NCI-H446 (cell line): ENCODE measurements at places on chromosomes 16 and 17.

DNA sequence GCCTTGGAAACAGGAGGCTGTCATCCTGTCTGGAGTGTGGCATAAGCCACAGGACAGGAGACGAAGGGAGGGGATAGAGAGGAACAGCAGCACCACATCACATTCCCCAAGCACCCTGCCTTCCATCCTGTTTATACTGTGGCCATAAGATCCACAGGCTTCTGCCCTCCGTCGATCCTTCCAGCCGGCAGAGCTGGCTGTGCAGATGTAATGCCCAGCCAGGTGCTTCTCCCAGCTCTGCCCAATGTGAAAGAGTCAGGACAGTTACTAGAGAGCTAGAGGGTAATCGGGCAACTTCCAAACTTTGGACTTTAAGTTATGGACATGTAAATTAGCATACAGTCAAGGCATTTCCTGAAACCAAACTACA, 368.4 kb downstream of the SOX9 start:
- no peak for DNase-seq

GRCh38 chr16:24921229-24921628, 75.5 kb downstream of the SLC5A11 start:
- DNase-seq, result no peak

DNA sequence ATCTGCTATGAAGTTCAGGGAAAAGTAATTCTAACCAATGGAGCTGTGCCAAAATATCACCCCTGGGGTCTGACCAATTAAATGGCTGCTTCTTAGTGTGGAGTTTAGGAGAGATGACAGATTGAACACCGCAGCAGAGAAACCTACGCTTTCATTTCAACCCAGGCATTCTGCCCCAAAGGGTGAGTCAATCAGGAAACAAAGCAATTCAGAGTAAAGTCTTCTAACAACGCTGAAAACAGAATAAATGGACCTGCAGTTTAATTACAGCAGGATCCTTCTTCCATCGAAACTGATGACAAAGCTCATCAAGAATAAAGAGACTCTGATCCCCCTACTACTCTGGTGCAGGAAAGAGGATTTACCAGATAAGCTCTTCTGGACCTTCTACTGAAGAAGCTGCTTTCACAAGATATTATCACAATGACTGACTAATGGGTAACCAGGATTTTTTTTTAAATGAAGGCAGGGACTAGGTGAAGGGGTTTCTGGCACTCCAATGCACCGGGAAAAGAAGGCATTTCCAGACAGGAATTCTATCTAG, 16.7 kb downstream of the RFFL start:
- DNase-seq, result peak; percentile 36

- no peak for DNase-seq
Measured at GRCh38 chr17:77433385-77434135, 292.8 kb downstream of the SEC14L1 start.

DNA sequence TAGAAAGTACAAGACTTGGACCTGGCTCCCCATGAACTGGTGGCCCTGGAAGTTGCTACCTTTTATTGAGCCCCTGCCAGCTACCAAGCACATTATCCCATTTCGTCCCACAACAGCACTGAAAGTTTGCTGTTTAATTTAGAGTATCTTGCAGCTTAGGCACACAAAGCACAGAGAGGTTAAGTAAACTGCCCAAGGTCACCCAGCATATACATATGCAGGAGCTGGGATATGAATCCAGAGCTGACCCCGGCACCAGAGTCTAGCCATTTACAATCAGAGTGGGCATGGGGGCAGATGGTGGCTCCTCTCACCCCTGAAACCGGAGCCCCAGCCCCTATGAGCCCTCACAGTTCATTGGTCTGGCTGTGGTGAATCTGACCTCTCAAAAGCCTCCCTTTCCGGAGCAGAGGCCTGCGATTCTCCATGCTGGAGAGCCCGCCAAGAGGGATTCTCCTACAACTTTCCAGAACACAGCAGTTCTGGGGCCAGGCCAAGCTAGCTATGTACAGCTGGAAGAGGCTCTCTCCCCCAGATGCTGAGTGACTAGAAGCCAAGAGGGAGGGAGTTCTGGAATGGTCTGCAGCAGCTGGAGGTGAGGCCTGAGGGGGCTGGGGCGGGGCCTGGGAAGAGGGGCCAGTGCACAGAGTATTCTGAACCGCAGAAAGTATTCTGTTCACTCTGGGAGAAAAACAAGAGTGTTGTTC, 58.3 kb downstream of the SREBF1 start:
- no peak for DNase-seq

GRCh38 chr17:73240561-73240960, 21.1 kb downstream of the CPSF4L start:
- no peak for DNase-seq

DNA sequence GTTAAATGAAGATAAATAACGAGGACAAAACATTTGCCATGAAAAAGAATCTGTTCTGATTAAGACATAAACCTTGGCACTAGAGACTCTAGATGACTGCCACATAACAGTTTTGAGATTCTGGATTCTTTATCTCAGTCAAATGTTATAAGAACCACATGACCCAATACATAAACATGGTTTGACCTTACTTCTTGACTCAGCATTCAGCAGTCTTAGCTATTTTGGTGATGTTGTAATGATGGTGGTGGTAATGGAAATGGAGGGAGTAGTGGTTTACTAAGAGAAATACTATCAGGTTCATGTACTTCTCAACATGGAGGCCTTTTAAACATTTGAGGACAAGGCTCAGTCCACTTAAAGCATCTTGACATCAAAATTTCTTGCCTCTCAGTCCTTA, 925.4 kb downstream of the CDH11 start:
- no peak for DNase-seq

- no peak for DNase-seq
Measured at GRCh38 chr16:69532641-69533455, 32.9 kb upstream of the NFAT5 start.

- no peak for DNase-seq
Measured at GRCh38 chr17:83013779-83014117, 65.7 kb upstream of the METRNL start.

DNA sequence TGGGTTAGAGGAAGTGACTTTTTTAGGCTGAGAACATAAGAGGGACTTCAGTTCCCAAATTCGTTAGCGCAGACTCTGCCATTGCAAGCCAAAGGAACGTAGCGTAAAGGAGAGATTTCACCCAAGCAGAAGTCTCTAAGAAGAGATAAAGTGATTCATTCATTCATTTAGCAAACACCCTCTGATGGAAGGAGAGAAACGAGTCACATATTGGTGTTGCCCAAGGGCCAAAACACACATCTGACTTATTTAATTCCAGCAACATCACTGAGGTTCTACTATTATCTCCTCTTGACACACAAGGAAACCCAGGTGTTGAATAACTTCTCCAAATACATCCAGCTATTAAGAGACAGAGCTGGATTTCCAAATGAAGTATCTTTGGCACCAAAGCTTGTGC, 85.7 kb upstream of the CACNG3 start:
- DNase-seq, result no peak

- DNase-seq, result no peak
Measured at GRCh38 chr17:82560802-82561428, 41.4 kb downstream of the FOXK2 start.

- DNase-seq, result no peak
Measured at GRCh38 chr17:19645734-19646201, 2.8 kb upstream of the ALDH3A2 start.

GRCh38 chr16:48287239-48287638, 39.9 kb upstream of the ABCC11 start:
- DNase-seq, result no peak

DNA sequence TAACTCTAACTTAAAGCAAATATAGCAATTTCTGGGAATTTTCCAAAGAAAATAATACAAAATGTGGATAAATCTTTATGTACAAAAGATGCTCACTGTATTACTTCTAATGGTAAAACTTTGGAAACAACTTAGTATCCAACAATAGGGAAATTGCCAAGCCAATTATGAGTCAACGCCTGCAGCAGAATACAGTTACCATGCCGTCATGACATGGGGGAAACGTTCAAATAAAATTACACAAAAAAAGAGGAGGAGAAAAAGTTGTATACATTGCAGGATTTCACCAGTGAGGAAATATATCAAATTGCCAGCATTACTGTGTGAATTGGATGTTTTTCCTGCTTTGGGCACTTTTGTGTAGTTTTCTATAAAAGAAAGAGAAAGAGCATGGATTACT, 469.6 kb downstream of the SOX9 start:
- DNase-seq, result no peak

- DNase-seq, result no peak
Measured at GRCh38 chr17:48494335-48494734, 36.5 kb downstream of the HOXB1 start.

GRCh38 chr17:35094902-35095301, 24.8 kb downstream of the RAD51D start:
- no peak for DNase-seq

- DNase-seq, result peak; percentile 60
Measured at GRCh38 chr16:66741169-66741900, 10.1 kb downstream of the DYNC1LI2 start.

DNA sequence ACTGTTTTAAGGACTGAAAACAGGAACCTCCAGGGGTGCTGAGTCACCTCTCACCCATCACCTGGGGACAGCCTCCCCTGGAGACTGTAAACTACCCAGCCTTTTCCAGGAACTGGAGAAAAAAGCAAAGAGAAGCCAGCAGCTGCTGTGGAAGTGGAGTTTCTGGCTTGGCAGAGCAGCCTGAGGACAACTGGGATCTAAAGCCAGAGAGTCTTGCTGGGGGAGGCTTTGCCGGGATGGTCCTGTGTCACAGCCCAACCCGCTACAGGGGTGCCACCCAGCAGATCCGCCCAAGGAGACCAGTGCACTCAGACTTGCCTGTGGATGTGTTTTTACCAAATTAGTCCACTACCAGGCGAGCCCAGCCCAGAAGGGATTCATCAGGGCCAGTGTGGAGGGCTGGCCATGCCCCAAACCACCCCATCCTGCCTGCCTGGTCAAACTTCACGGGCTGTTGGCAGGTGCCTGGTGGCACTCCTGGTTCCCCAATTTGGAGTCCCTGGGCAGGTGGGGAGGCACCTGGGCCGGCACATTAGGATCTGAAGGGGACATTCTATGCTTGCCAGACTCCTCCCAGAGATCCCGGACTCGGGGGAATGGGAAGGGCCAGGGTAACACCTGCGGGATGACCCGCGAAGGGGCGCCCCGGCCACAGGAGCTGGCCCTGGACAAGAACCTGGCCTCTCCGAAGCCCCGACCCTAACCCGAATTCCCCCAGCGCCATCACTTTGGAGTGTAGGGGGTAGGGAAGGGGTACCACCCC, 771 bp downstream of the MSRB1 start:
- DNase-seq, result no peak

- DNase-seq, result no peak
Measured at GRCh38 chr17:37088913-37089312, 140.2 kb downstream of the AATF start.

GRCh38 chr16:21628772-21629171, 23.6 kb downstream of the IGSF6 start:
- no peak for DNase-seq

DNA sequence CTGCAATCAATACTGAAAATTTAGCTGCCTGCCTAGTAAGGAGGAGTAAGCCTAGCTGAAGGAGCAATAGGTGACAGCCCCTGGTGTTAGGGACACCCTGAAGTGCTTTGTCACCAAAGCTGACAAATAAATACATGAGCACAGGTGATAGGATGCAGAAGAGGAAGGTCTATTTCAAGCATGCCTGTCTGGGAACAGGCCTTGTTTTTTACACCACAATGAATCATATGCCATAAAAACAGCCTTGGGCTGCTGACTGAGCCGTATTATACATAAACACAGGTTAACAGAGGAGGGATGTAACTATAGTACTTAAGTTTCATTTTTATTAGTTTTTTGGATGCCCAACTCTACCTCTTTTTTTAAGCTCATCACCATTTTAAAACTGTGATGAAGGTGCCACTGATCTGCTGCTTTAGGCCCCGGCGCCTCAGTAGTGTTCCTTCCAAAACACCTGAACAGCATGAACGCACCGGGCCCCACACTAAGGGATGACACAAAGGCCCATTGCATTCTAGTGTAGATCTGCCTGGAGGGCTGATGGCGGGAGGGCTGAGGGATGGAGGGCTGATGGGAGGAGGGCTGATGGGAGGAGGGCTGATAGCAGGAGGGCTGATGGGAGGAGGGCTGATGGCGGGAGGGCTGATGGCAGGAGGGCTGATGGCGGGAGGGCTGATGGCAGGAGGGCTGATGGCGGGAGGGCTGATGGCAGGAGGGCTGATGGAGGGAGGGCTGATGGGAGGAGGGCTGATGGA, 150.3 kb downstream of the AATF start:
- no peak for DNase-seq

DNA sequence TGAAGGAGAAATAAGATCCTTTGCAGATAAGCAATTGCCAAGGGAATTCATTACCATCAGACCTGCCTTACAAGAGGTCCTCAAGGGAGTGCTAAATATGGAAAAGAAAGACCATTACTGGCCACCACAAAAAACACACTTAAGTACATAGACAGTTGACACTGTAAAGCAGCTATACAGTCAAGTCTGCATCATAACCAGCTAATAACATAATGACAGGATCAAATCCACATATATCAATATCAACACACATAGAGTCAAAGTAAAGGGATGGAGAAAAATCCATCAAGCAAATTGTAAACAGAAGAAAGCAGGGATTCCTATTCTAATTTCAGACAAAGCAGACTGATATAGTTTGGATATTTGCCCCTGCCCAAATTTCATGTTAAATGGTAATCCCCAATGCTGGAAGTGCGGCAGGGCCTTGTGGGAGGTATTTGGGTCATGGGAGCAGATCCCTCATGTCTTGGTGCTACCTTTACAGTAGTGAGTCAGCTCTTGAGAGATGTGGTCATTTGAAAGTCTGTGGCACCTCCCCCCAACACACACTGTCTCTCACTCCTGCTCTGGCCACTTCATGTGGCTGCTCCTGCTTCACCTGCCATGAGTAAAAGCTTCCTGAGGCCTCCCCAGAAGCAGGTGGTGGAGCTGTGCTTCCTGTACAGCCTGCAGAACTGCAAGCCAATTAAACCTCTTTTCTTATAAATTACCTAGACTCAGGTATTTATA, 32.8 kb downstream of the TANC2 start:
- DNase-seq, result no peak

GRCh38 chr17:49926886-49927285, 42.1 kb upstream of the DLX4 start:
- DNase-seq, result no peak

- DNase-seq, result no peak
Measured at GRCh38 chr17:62898239-62898864, 67.7 kb upstream of the TANC2 start.

- no peak for DNase-seq
Measured at GRCh38 chr17:56121191-56122051, 31.9 kb upstream of the ANKFN1 start.

GRCh38 chr17:68694791-68695485, 93.8 kb upstream of the FAM20A start:
- DNase-seq, result no peak

GRCh38 chr17:13410874-13411273, 190.9 kb downstream of the HS3ST3A1 start:
- no peak for DNase-seq

- DNase-seq, result peak; percentile 94
Measured at GRCh38 chr16:23408823-23409298, 44.1 kb downstream of the COG7 start.
